ENCODE measurements at places on chromosomes 13 and 19.
A peak's percentile ranks its signal among the peaks of the same experiment; 100 is the strongest.

- DNase-seq, result no peak
These were observed 1.9 kb downstream of the PPP1R12C start for GRCh38 chr19:55115446-55116065.

- no peak for DNase-seq
These were observed 150.3 kb downstream of the KATNAL1 start for GRCh38 chr13:30156826-30157615.

DNA sequence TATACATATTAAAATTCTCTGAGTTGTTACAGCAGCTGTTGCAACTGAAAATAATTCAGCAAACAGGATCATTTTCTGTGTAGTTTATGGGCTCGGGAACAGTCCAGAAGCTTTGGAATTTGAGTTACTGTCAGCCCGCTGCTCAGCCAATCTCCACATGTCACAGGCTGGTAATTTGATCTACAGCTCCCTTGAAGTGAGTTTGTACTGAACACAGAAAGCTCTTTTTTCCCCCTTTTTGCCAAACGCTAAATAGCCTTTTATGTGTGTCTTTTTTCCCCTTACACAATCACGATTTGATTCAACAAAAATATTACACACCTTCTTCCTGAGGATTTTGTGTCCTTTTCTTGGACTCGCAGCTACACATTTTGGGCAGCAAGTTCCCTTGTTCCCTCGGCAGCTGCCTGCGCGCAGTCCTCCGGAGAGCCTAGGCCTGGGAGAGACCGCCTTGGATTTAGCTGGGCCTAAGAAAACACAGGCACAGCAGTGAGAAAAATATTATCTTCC, 371.4 kb downstream of the KCNRG start:
- no peak for DNase-seq

GRCh38 chr13:46383383-46383782, 3.7 kb downstream of the RUBCNL start:
- no peak for DNase-seq

DNA sequence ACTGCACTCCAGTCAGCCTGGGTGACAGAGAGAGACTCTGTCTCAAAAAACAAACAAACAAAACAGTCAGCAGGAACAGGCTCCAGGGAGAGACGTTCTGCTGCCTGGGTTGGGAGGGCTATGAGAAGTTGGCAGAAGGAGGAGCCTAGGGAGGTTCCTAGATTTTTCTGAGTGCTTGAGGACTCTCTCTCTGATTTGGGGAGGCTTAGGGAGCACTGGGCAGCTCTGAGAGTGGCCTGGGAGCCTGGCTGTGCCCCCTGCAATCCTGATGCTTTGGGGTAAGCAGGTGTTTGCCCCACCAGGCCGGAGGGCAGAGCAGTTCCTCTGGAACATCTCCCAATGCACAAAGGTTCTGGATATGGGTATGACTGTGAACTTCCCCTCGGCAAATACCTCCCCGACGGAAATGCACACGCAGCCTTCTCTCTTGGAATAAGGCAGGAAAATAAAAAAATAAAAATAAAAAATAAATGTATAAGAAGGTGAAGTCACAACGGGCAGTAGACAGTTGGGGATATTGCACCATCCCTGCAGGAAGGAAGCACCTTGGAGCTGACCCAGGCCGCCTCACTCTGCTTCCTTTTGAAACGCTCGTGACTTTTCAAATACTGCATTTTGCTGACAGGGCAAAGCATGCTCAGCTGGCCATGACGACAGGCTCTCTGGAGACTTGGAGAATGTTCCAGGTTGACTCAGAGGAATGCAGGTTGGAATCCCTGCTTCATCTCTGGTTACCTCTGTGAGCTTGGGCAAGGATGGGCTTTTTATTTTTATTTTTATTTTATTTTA, 26.5 kb upstream of the HOMER3 start:
- no peak for DNase-seq

DNA sequence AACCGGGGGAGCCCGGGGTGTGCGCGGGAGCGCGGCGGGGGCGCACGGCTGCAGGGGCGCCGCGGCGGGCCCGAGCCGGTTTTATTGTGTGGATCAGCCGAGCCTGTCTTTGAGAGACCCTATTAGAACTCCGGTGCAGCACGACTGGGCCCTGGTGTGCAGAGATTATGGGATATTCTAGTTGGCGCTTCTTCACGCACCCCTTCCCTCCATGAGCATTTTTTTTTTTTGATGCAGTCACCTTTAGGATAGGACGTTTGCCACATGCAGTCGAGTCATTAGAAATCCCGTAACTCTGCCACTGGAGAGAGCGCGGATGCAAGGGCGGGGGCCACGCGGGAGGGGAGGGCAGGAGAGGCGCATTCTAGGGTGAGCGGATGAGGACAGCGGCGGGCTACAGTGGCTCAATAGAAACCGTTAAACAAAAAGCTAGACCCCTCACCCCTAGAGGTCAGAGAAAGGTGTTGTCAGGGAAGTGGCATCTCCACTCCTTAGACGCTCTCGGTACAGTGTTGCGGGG, 3.7 kb downstream of the FGF9 start:
- DNase-seq, result no peak

GRCh38 chr19:32253683-32254508, 91.5 kb upstream of the ZNF507 start:
- no peak for DNase-seq

GRCh38 chr19:29450812-29451211, 75.0 kb upstream of the VSTM2B start:
- DNase-seq, result no peak

- no peak for DNase-seq
These were observed 216.4 kb upstream of the SGCG start for GRCh38 chr13:22964245-22964966.

- no peak for DNase-seq
These were observed 3.3 kb downstream of the ISYNA1 start for GRCh38 chr19:18434411-18435175.

DNA sequence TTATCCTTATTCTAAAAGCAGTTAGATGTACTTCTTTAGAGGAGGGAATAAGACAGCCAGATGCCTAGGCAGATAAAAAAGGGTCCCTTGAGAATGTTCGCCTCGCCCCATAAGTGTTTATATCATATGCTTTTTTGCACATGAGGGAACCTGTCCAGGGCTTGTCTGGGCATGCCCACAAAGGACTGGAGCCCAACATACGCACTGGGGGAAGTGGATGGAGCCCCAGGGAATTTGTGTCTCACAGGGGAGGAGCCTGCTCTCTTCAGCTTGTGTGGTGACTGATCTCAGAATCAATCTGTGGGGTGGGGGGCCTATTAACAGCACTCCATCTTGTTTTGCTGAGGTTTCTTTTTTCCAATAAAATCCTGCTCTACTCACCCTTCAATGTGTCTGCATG, 22.6 kb downstream of the MED4 start:
- DNase-seq, result no peak

- DNase-seq, result peak; percentile 74
These were observed 47.6 kb upstream of the MAP3K10 start for GRCh38 chr19:40143612-40144011.

- no peak for DNase-seq
These were observed at the start of gene ZSCAN1 for GRCh38 chr19:58033741-58034476. Gene ZSCAN1 (plus strand): TSS chr19:58034025. CDS start chr19:58037837, 3,812 bp downstream.

GRCh38 chr13:101612735-101613134, 160.3 kb downstream of the ITGBL1 start:
- no peak for DNase-seq

DNA sequence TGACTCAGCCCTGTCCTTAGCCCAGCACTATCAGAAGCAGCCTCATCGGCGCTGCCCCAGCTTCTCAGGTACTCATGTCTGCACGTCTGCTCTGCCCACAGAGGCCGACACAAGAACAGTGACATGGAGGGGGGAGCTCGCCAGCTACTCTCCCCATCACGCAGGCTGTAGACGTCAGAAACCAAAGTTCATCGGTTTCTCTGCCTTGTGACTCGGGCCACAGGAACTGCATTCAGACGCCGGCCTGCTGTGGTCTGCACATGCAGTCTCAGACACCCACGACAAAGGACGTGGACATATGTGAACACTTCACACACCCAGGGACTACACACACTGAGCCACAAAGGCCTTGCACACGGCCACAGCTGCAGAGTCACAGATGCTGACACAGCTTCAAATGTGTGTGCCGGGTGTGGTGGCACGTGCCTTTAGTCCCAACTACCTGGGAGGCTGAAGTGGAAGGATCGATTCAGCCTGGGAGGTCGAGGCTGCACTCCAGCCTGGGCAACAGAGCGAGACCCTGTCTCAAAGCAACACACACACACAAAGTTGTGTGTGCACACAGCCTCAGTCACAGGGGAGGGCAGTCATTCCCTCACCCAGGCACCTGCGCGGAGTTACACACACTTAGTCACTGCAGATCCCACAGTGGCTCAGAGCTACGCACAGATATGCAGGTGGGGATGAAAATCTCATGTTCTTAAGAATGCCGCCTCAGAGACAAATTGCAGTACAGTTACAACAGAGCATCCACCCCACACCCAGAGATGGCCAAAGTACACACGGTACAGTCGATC, 4.9 kb upstream of the ZFP36 start:
- no peak for DNase-seq

- no peak for DNase-seq
These were observed 214.3 kb downstream of the FOXO1 start for GRCh38 chr13:40452038-40452666.

- no peak for DNase-seq
These were observed 18.5 kb upstream of the STARD13 start for GRCh38 chr13:33303855-33304597.

DNA sequence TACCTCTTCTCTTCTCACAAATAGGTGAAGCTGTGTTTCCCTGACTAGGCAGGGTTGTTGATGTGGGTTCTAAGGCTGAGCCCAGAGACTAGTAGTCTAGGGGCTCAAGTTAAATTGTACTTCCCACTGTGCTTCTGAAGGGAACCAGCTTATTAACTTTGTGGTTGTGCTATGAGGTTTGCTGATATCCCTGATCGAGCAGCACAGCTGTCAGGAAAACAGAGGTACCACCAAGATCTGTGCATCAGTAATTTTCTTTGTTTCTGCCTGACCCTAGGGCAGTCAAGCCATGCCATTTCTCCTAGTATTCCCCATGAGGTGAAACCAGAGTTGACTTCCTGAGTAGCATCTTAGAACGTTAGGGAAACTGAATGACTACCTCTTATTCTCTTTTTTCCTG, 853.8 kb upstream of the MIR17HG start:
- DNase-seq, result no peak

- no peak for DNase-seq
These were observed 8.4 kb upstream of the SLC7A10 start for GRCh38 chr19:33234092-33234491.

DNA sequence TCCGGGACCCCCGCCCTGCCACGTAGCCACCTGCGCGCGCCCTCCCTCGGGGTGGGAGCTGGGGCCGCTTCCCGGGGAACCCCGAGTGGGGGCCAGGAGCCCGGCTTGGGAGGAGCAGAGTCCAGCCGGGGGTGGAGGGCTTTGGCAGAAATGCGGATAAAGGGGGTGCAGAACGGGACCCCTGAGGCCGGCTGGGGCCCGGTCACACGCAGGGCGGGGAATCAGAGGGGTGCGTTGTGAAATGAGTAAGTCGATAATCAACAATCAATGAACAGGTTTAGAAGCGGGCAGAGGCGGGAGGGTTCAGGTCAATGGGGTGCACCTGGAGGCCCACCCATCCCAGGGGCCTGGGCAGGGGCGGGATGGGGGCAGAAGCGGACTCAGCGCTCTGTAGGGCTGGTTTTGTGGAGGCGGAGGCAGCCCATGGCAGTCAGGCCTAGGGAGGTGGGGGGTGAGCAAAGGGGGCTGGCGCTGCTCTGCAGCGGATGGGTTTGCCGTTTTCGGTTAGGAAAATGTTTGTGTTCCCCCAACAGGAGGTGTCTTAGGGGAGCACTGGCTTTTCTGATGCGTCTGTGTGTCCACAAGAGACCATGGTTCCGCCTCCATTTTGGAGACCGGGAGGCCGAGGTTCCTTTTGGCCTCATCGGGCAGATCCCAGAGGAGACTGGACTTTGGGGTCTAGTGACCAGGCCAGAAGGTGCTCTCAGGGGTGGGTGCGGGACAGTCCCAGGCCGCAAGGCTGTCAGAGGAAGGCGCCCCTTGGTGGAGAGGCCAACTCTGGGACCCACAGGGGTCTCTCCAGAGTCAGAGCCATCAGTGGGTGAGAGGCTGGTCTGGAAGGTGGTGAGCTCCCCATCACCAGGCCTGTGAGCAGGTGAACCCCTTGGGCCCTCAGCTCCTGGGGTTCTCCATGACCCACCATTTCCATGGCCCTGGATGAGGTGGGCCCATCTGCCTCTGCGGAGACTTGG, 683 bp upstream of the DIRAS1 start:
- DNase-seq, result no peak

DNA sequence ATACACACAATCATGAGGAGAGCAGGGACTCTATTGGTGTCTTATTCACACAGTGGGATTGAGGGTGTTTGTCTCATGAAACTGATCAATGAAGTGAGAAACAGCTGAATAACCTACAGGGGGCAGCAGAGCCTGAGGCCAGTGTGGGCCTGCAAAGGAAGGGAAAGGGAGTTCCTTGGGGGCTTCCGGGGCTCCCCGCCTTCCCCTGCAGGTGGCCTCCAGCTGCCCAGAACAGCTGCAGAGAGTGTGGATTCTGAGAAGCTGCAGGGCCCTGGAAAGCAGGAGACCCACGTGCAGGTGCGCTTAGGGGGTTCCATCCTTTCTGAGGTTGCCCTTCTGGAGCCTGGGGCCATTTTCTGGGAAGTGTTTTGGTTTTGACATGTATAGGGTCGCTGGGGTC, 20.1 kb downstream of the ZNF763 start:
- DNase-seq, result no peak

DNA sequence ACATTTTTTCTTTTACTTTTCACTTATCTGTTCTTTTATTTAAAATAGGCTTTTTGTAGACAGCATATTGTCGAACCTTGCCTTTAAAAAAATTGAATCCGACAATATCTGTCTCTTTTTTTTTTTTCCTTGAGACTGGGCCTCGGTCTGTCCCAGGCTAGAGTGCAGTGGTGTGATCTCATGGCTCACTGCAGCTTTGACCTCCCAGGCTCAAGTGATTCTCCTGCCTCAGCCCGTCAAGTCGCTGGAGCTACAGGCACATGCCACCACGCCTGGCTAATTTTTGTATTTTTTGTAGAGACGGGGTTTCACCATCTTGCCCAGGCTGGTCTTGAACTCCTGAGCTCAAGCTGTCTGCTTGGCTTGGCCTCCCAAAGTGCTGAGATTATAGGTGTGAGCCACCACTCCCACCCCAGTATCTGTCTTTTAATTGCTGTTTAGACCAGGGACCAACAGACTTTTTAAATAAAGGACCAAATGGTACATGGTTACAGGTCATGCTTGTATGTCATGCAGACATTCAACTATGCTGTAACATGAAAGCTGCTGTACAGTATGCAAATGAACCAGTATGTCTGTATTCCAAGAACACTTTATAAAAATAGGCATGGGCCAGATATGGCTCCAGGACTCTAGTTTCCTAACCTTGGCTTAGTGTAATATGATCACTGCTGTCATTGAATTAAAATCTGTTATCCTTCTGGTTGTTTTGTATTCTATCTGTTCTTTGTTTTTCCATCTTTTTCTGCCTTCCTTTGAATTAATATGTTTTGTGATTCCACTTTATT, 80.3 kb downstream of the GJA3 start:
- DNase-seq, result no peak

GRCh38 chr13:109783815-109784589, 2.4 kb downstream of the IRS2 start:
- no peak for DNase-seq

- no peak for DNase-seq
These were observed 34.3 kb upstream of the C1QTNF9 start for GRCh38 chr13:24275041-24275440.
